ENCODE measurements at places on chromosomes 2 and 18.
A peak's percentile ranks its signal among the peaks of the same experiment; 100 is the strongest.

- H3K36me3 ChIP-seq = no peaks in the 10 kb centered on the region
- H3K27me3 ChIP-seq = no peaks in the 10 kb centered on the region
- DNase-seq = no peak
- H3K27ac ChIP-seq = no peak overlapping the region
- peaks cover 6% of the 10 kb centered on the region for H3K4me1 ChIP-seq
These were observed 27.6 kb upstream of the IL1R1 start for GRCh38 chr2:102114851-102115497.

DNA sequence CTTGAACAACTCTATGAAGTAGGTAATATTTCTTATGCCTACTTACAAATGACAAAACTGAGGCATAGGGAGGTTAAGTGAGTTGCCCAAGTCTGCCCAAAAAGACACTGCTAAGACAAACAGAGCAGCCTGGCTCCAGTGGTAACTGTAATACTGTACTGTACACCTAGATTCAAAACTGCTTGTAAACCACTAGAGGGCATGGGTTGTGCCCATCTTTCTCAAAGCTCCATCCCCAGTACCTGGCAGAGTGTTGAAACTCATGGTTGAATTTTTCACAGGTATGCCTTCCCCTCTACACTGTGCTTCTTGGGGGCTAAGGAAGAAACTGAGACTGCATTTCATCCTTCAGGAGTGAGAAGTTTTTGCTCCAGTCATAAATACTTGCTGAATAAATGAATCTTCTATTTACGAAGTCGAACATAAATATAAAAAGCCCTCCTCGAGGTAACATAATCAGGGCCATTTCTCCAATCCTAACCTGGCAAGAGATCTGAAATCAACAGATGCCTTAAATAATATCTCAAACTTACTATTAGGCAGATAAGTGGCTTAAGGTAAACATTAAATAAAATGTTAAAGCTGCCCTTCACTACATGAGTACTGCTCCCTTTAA, 2.0 kb downstream of the PPP4R1 start:
- H3K4me1 ChIP-seq = peaks cover 18% of the 10 kb centered on the region
- peak overlapping the region; percentile 95 for H3K4me3 ChIP-seq
- peak; percentile 32 for DNase-seq
- H3K36me3 ChIP-seq = peaks cover 8% of the 10 kb centered on the region
- no peak overlapping the region for H3K27ac ChIP-seq

DNA sequence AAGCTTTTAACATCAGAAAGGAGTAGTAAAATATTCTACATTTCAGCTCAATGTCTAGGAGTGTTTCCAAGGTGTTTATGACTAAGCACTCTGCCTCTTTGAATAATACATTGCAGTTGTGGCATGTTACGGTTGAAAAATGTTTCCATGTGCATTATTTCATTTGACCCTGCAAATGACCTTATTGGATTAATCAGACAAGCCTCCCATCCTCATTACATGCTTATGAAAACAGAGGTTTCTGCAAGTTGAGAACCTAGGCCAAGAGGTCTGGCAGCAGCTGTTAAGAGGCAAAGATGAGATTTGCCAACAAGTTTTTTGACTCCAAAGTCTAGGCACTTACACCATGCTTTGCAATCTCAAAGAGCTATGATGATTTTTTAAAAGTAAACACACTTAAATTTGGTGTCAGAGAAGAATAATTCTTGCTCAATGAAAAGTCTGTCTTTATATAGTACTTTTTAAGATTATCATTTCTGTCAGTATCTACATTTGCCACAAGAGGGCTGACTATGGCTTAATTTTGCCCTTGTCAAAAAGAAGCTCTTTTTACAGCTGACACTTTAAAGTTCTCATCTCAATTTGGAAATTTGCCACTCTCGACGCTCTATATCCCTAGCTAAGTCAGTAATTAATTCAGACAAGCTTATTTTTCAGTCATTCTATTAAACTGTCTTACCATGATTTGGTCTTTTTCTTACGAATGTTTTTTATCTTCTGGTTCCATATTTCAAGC, 260.6 kb downstream of the PAX3 start:
- H3K4me3 ChIP-seq = no peak overlapping the region
- H3K27ac ChIP-seq = no peak overlapping the region
- H3K36me3 ChIP-seq = no peaks in the 10 kb centered on the region
- H3K4me1 ChIP-seq = peaks cover 10% of the 10 kb centered on the region

DNA sequence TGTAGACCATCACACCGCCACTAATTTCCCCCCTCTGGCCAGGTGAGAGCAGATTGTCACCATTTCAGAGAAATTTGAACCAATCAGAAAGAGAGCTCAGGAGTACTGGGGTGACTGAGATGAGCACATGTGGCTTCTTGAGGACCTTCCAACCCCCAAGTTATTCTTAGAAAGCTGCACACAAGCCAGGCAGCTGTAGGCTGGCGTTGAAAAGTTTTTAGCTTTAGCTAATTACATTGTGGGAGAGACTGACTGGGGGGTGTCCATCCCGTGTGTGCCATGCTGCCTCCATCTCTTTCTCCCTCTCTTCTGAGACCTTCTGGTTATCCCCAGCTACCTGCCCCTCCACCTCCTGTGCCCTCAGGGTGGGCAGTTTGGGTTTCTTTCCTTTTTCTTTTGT, 154.0 kb downstream of the AGAP1 start:
- H3K36me3 ChIP-seq = no peaks in the 10 kb centered on the region
- H3K4me1 ChIP-seq = peaks cover 4% of the 10 kb centered on the region
- H3K27ac ChIP-seq = no peak overlapping the region
- H3K27me3 ChIP-seq = no peaks in the 10 kb centered on the region
- H3K4me3 ChIP-seq = no peak overlapping the region
- no peak for DNase-seq

Measured in neural progenitor cell (in vitro differentiated cells).